GDM1 (cell line): ENCODE measurements at places on chromosomes 1 and 21.

DNA sequence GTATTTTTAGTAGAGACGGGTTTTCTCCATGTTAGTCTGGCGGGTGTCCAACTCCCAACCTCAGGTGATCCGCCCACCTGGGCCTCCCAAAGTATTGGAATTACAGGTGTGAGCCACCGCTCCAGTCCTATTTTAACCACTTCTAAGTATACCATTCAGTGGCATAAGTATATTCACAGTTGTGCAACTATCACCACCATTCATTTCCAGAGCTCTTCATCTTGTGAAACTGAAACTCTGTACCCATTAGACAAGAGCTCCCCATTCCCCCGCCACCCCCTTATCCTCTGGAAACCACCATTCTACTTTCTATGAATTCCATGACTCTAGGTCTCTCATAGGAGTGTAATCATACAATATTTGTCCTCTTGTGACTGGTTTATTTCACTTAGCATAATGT lies 40.2 kb upstream of the CAMTA1 start:
- DNase-seq, result no peak

DNA sequence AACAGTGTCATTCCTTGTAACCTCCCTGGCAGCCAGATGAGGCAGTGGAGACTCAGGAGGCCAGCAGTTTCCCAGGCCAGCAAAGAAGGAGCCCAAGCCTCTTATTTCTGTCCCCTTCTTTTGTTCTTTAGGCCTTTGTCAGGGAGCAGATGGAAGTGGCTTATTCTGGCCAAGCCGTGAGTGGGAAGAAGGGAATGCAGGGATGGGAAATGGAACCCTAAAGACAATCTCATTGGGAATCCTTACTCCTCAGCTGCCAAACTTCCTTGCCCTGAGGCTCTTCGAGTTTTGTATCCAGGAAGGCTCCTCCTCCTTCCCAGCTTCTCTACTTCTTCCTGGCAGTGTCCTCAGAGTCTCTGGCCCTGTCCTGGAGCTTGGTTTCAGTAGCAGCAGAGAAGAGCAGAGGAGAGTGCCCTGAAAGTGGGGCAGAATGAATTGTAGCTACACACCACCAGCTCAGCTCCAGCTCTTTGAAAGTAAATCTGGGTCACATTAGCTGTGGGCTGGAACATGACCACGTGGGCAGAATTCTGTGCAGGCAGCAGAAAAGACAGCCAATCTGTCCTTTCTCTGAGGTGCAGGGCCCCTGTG lies 63.9 kb downstream of the NDUFS5 start:
- no peak for DNase-seq

DNA sequence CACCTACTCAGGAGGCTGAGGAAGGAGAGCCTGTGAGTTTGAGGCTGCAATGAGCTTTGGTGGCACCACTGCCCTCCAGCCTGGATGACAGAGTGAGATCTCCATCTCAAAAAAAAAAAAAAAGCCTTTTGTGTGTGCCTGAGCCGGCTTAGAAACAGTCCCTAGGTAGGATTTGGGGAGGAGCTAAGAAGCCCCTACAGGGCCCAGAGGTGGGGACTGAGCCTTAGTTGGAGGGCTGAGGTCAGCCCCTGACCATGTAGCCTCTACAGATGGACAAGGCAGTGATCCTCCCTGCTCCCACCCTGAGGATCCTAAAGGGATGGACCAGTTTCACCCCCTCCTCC lies 2.5 kb downstream of the ADAMTSL4 start:
- no peak for DNase-seq

- DNase-seq, result no peak
Measured at GRCh38 chr1:109136766-109137165, 22.9 kb downstream of the ELAPOR1 start.

DNA sequence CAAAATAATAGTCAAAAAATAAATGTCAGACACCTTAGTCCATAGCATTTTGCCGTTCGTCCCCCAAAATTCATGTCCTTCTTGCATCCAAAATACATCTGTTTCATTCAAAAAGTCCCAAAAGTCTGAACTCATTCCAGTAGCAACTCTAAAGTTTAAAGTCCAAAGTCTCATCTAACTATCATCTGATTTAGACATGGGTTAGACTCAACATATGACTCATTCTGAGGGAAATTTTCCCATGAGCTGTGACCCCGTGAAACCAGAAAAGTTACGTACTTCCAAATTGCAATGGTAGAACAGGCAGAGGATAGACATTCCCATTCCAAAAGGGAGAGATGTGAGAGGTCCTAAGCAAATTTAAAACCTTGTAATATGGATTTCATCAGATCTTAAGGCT lies 48.6 kb upstream of the CACHD1 start:
- DNase-seq, result no peak

GRCh38 chr1:24931146-24931467 lies 1.0 kb upstream of the RUNX3 start:
- no peak for DNase-seq

DNA sequence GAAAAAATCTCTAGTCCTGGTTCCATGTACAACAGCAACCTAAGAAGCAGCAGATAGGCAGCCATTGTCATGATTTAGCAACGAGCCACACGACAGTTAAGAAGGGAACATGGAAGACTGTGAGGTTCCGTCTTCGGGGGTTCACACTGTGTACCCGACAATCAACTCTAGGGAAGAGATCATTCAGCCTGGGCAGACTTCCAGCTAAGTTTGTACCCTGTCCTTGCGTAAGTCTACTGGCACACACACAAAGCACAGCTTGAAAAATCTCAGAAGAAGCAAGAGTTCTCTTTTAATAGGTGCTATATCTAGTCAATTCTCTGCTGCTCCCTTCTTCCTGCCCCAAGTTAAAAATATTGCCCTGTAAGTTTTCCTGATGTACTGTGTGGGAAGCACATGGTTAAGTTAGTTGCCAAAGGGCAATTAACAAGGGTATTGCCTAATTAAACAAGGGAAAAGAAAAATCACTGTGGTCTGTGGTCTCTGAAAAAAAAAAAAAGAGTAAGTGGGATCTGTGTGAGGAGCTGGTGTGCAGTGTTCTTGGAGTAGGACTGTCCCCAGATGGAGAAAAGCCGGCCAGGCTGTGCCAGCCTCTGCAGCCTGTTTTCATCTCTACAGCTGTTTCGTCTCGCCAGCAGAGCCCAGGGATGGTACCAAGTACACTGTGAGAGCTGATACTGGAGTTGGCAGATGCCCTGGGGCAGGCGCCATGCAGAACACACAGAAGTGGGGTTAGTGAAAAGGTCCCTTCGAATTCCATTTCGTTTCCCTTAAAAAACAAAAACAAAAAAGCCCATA lies 6.4 kb upstream of the MYBPHL start:
- no peak for DNase-seq

DNA sequence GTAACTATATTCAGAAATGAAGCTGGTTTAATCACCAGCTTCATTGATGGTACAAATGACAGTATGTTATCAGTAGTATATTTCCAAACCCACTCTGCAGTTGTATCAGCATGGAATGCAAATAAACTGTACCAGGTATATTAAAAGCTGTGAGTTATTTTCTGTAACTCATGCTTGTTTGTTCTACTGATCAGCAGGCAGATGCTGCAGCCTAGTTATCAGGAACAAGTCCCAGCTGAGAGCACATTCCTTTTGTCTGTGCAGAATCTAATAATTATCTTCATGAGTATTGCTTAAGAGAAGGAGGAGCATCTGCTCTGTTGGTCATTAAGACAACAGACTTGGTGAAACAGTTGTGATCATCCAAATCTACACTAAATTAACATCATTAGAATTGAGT lies 1331.1 kb downstream of the MRPL39 start:
- no peak for DNase-seq

DNA sequence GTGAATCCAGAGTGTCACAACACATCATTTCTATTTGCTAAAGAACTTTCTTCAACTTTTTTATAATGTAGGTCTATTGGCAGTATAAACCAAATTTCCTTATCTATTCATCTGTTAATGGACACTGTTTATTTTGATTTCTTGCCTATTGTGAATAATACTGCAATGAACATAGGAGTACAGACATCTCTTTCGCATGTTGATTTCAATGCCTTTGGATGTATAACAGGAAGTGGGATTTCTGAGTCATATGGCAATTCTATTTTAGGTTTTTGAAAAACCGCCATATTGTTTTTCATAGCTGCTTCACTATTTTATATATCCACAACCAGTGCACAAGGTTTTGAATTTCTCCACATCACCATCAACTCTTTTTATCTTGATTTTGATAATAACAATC lies 198.7 kb downstream of the KCNT2 start:
- no peak for DNase-seq

DNA sequence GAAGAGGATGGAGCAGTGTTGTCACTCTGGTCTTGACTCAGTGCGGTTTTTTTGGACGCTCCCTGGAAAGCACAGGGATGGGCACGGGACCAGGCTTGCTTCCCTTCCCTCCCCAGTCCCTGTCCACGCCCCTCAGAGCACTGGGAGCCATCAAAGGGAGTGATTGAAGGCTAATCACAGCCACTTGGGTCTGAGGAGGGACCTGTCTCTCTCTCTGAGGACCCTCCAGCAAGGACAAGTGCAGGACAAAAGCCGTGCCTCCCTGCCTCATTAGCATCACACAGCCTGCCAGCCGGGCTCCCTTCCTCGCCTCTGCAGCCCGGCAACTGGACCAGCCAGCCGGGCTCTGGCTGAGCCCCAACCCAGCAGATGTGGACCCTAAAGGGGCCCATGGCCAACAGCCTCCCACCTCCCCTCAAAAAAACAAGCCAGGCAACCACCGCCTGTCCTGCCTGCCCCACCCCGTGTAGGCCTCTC lies 18.6 kb upstream of the PDZK1IP1 start:
- DNase-seq, result no peak

DNA sequence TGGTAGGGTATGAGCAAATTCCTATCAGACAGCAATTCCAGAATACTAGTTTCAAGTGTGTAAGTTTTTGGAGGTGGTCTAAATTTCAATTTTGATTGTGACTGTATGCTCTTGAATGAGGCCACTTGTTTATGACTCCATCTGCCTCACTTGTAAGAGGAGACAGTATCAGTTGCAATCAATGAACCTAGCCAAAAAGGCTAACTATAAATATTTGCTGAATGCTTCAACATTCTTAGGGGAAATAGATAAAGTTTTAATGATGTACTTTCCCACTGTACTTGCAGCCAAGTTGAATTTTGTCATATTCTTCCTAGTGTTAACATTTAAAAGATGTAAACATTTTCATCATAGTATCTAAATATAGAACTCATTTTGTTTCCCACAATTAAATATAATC lies 32.1 kb upstream of the RWDD3 start:
- DNase-seq, result no peak

DNA sequence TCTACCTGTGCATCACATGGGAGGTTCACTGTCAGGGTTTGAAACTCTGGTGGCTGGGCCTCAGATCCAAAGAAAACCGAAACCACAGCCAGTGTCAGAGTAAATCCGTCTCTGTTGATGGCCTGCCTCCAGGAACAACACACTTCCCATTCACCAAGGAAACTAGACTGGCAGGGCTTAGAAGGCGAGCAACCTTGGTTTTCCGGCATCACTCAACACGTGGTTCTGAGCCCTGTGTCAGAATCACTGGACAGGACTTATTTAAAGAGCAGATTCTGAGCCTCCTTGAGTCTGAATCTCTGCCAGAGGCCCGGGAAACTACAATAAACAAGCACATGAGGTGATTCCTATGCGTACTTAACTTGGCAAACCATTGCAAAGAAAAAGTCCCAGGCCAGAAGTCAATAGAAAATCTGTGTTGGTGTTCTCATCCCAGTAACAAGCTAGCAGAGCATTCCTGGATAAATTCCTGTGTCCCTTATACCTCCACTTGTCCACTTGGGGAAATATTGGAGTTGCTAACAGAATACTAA lies 70.0 kb downstream of the KCTD3 start:
- no peak for DNase-seq

GRCh38 chr1:168671782-168672181 lies 57.2 kb downstream of the DPT start:
- no peak for DNase-seq

DNA sequence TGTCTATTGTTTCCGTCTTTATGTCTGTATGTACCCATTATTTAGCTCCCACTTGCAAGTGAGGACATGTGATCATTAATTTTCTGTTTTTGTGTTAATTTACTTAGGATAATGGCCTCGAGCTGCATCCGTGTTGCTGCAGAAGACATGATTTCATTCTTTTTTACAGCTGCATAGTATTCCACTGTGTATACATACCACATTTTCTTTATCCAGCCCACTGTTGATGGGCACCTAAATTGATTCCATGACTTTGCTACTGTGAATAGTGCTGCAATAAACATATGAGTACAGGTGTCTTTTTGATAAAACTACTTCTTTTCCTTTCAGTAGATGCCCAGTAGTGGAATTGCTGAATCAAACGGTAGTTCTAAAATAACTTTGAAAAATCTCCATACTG lies 12.7 kb upstream of the SLAMF1 start:
- no peak for DNase-seq

GRCh38 chr21:14846621-14847020 lies 218.2 kb downstream of the NRIP1 start:
- DNase-seq, result no peak

- no peak for DNase-seq
Measured at GRCh38 chr1:155761736-155762405, 73.0 kb downstream of the DAP3 start.

GRCh38 chr1:229087339-229087738 lies 183.6 kb upstream of the RAB4A start:
- DNase-seq, result no peak

DNA sequence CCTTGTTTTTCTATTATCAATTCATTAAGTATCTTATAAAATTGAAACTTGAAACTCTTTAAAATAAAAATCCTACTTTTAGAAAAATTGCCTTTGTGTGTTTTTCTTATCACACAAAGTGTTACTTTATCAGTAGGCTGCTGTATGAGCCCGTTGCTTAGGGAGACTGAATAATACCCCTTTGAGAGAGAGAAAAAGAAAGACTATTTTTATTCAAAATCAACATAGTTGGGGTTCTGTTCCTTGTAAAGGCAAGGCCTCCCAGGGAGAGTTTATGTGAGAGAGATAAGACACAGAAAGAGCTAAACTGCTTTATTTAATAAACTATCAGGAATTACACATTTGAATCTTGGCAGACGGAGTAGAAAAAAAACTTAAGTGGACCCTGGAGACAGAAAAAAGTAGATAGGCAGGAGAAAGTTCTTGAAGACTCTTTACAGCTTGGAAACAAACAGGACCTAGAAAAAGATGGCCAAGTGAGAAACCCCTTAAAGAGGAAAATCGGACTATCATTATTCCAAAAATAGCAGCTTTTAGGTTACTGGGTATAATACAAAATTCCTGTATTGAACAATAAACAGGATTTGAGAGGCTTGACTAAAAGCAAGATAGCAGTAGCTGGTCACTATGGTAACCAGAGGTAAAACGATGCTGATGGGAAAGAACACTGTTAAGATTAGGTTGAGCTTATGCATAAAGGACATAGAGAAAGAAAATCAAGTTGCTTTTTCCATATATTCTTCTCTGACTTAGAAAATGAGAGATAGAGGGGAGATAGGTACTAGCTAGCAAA lies 170.9 kb downstream of the LRRC7 start:
- no peak for DNase-seq

GRCh38 chr1:2554621-2555387 lies 1.4 kb upstream of the TNFRSF14 start:
- peak; percentile 55 for DNase-seq

- no peak for DNase-seq
Measured at GRCh38 chr1:161511018-161511755, 5.9 kb downstream of the FCGR2A start.
